ENCODE measurements at places on chromosomes 7 and 10.

- DNase-seq, result no peak
Measured at GRCh38 chr10:72335394-72336258, 19.1 kb downstream of the DNAJB12 start.

- no peak for DNase-seq
Measured at GRCh38 chr10:21907436-21907835, 96.1 kb downstream of the DNAJC1 start.

GRCh38 chr10:122112625-122113160 is 123.7 kb downstream of the TACC2 start:
- DNase-seq, result no peak

GRCh38 chr7:2608921-2609411 is 22.8 kb upstream of the TTYH3 start:
- no peak for DNase-seq

DNA sequence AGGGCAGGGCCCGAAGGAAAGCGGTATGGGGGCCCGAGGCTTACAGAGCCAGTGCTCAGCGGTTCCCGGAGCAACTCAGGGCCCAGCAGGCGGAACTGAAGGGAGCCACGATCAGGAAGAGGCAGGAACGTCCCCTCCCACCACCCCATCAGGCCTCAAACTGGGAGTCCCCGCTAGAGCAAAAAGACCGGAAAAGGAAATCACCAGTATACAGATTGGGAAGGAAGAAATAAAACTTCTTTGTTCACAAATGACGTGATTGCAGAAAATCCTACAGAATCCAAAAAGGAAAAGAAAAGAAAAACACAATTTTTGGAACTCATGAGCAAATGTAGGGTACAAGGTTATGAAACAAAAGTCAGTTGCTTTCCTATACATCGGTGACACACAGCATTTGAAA is 21.6 kb upstream of the ZFAND2A start:
- no peak for DNase-seq

GRCh38 chr7:116782177-116782711 is 80.1 kb upstream of the CAPZA2 start:
- DNase-seq, result no peak

DNA sequence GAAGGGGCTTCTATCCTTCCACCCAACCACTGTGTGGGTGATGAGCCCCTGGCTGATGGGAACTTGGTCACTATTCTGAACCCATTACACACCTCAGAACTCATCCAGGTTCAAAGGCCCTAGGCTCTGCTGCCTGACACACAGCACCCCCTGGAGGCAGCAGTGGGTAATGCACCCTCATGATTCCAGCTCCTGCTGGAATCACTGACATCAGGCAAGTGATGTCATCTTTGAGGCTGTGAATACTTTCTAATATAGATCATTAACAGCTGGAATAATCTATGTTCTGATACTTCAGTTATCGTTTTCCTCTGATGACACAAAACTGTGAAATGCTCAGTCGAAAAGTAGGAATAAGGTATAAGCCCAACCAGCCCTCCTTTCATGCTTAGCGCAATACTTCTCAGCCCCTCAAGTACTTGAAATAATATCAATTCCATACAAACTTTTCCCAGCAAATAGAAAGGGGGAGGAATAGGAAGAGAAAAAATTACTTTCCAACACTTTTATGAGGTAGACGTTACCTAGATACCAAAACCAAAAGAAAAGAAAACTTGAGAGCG is 7.5 kb upstream of the RBP3 start:
- DNase-seq, result peak; percentile 74

GRCh38 chr10:31194986-31195385 is 124.0 kb upstream of the ZEB1 start:
- no peak for DNase-seq

- no peak for DNase-seq
Measured at GRCh38 chr10:28872587-28873165, 195.4 kb downstream of the BAMBI start.

Data from stimulated activated CD4-positive, alpha-beta T cell treated with anti-CD3 and anti-CD28 coated beads, Interleukin-4, amount 100 ng/mL, for 24 hours (primary cell).